ENCODE measurements at places on chromosomes 3 and 15. TPM values are rescaled to one million over a fixed set of nuclear protein-coding genes. Genes with fewer than 3 reads are reported as not detected.

GRCh38 chr3:44712455-44713075 lies at the start of gene ZNF502:
TSS of gene ZNF502 (plus strand) at chr3:44712660. CDS start at chr3:44720262, 7,602 bp downstream.
- peaks cover 4% of the 10 kb centered on the region for H3K36me3 ChIP-seq
- no peaks in the 10 kb centered on the region for H3K27me3 ChIP-seq
- peaks cover 3% of the 10 kb centered on the region for H3K4me1 ChIP-seq
- H3K27ac ChIP-seq = peak within 1 kb of the TSS; percentile 38
- DNase-seq = peak; percentile 79
- peak within 1 kb of the TSS; percentile 67 for H3K4me3 ChIP-seq

GRCh38 chr3:69791919-69792399 lies 52.7 kb downstream of the MITF start:
- no peaks in the 10 kb centered on the region for H3K36me3 ChIP-seq
- H3K27ac ChIP-seq = no peak overlapping the region
- H3K4me1 ChIP-seq = no peaks in the 10 kb centered on the region
- H3K4me3 ChIP-seq = no peak overlapping the region
- no peak for DNase-seq
- no peaks in the 10 kb centered on the region for H3K27me3 ChIP-seq

- DNase-seq = no peak
- no peaks in the 10 kb centered on the region for H3K36me3 ChIP-seq
- no peak overlapping the region for H3K27ac ChIP-seq
- no peak overlapping the region for H3K4me3 ChIP-seq
Measured at GRCh38 chr3:18946524-18946923, 201.8 kb upstream of the KCNH8 start.

DNA sequence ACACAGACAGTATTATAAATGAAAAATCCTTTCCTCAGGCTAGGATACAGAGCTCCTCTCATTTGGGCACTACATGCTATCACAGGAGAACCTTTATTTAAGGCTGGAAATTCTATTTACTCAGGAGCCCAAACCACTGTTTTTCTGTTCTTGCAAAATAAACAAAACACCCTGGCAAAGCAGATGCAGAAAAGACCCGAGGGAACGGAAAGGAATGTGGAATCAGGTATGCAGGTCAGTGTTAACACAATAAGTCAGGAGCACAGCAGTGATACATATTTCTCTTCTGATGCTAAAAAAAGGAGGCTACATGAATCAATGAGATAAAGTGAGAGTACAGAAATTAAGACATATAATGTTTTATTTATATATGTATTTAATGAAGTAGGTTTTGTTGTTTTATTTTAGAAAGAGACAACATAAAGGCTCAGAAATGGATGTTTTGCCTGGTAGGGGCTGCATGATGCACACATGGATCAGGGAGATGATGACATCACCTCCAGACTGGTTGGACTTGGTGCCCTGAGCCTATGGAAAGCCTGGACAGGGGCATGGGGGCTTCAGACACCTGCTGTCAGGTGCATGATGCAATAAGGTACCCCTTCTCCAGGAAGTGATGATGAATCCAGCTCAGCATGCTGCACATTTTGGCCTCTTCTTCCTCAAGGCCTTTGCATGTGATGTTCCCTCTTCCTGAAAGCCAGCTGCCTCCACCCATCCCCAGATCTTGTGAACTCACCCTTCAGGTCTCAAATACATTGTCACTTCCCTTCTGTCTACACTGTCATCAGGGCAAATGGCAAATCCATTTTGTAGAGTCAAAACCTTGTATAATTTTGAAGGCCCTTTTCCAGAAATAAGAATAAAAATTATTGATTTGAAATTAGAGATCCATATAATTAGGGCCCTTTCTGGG lies 19.1 kb upstream of the RBP1 start:
- H3K27ac ChIP-seq = no peak overlapping the region
- no peaks in the 10 kb centered on the region for H3K36me3 ChIP-seq
- H3K4me1 ChIP-seq = no peaks in the 10 kb centered on the region

GRCh38 chr3:122886946-122887345 lies 92.1 kb downstream of the SLC49A4 start:
- H3K4me3 ChIP-seq = no peak overlapping the region
- H3K36me3 ChIP-seq = no peaks in the 10 kb centered on the region
- H3K27ac ChIP-seq = peak overlapping the region; percentile 73
- peak; percentile 41 for DNase-seq

DNA sequence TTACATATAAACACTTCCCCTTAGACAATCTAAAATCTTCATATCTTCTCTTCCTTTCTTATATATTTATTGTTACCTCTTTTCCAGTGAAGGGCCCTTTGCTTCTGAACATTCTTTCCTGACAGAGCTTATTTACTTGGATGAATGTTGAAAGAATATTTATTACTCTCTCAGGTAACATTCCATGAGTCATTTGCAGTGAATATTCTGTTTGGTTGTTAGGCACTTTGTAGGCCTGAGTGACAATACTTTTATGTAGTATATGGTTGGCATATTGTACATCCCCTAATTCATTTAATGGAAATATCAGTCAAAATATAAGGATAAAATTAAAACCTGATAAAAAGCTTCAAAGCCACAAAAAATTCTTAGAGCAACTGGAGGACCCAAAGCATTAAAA lies 260.9 kb upstream of the KCNMB2 start:
- no peaks in the 10 kb centered on the region for H3K4me1 ChIP-seq
- H3K4me3 ChIP-seq = no peak overlapping the region
- no peak overlapping the region for H3K27ac ChIP-seq
- H3K27me3 ChIP-seq = no peaks in the 10 kb centered on the region
- no peak for DNase-seq

The SKIL gene
- total RNA-seq = 148 TPM

The PRR20G gene
- not detected for total RNA-seq

The SI gene
- total RNA-seq = not detected

The ZNF501 gene
- 6.1 TPM for total RNA-seq

The OR5H14 gene
- not detected for total RNA-seq

The SEMA3G gene
- 0.27 TPM for total RNA-seq

All from B cell (primary cell).